NCI-H2081 (cell line): ENCODE measurements at places on chromosomes 5 and 9.

DNA sequence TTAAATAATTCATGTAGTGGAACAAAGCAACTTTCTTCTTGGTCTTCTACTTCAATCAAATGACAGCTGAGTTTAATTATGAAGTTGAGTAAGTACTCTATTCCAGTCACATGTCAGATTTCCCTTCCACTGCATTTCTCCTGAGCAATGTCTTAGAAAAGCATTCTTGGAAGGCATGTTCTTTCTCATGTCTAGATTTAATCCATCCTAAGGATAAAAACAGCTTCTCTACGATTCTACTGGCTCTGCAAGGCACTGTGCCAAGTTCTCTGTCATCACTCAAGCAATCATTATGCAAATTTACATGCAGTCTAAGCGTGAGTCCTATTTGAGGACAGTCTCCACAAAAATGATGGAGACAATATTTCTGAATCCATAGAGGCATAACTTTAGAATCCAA, 142.4 kb downstream of the YIPF5 start:
- DNase-seq, result peak; percentile 47

- DNase-seq, result no peak
Measured at GRCh38 chr5:180669661-180670060, 20.3 kb upstream of the FLT4 start.

DNA sequence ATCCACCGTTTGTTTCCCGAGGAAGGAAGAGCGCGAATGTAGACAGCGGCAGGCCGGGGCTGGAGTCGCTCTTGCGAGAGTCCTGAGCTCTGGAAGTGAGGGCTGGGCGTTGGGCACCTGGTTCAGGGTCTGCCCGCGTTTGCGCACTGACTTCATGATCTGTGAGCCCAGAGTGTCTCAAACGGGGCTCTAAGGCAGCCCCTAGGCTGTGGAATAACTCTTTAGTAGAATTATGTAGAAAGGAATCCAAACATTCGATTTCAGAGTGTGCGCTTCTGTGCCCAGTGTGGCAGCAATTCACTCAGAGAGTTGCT, 478 bp upstream of the GGTA1 start:
- no peak for DNase-seq

DNA sequence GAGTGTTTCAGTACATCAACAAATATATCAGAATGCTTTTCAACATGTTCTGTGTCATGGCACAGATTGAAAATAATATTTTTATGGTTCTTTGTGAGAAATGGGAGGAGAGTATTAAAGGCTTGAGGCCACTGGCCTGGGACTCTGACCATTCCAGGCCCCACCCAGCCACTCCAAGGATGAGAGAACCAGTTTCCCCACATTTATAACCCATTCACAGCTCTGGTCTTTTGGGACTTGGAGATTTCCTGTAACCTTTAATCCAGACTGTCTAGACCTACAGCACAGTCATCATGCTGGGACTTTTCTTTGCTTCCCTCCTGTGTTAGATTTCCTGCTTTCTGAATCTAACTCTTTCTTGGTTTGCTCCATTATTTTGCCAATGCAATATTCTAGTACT, 389.6 kb downstream of the KIAA0825 start:
- no peak for DNase-seq
